ENCODE measurements at places on chromosomes 2 and 18.
A peak's percentile ranks its signal among the peaks of the same experiment; 100 is the strongest.

GRCh38 chr2:27085673-27086089, 891 bp upstream of the KHK start:
- peak; percentile 57 for DNase-seq

GRCh38 chr18:28789502-28789901, 612.6 kb upstream of the CDH2 start:
- DNase-seq, result no peak

DNA sequence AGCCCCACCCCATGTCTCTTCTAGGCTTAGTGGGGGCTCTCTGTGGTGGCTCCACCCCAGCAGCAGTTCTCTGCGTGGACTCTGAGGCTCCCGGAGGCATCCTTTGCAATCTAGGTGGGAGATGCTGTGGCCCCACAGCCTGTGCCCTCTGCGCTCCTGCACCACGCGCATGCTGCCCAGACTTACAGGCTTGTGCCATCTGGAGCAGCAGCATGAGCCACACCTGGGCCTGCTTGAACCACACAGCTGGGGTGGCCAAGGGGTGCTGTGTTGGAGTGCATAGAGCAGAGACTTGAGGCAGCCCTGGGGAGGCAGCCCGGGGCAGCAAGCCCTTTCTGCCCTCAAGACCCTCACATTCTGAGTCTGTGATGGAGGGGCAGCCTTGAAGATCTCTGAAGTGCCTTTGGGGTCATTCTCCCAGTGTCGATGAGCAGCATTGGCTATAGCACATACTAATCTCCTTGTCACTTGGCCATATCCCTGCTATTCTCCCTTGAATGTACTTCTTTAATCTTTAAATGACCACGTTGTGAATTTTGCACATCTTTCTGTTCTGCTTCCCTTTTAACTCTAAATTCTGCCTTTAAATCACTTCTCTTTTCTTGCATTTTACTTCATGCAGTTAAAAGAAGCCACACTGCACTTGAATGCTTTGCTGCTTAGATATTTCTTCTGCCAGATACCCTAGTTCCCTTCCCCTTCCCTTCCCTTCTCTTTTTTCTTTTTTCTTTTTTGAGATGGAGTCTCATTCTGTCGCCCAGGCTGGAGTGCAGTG, 62.4 kb downstream of the NCAPH start:
- no peak for DNase-seq

DNA sequence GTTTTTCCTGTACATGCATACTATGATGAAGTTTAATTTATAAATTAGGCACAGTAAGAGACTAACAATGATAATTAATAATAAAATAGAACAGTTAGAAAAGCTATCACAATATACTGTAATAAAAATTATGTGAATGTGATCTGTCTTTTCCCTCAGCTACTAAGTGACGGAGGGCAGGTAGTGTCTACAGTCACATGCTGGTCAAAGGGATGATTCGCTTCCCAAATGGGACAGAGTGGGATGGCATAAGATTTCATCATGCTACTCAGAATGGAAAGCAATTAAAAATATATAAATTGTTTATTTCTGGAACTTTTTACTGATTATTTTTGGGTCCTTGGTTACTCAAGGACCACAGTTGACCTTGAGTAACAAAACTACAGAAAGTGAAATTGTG, 71.5 kb downstream of the DAW1 start:
- DNase-seq, result no peak

DNA sequence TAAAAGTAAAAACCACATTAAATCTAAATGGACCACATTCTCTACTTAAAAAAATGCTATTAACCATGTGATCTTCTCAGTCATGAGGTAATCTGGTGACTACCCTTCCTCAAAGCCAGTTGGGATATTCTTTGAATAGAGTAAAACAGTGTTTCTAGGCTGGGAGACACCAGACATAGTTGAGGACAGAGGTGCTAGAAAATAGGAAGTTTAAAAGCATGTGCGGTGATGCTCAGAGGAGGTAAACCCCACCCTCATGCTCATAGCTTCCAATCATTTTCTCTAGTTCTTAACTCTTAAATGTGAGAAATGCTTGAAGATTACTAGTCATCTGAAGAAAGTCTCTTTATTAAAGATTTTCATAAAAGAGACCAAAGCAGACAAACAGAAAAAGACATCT, 30.7 kb upstream of the ELAC1 start:
- DNase-seq, result no peak

DNA sequence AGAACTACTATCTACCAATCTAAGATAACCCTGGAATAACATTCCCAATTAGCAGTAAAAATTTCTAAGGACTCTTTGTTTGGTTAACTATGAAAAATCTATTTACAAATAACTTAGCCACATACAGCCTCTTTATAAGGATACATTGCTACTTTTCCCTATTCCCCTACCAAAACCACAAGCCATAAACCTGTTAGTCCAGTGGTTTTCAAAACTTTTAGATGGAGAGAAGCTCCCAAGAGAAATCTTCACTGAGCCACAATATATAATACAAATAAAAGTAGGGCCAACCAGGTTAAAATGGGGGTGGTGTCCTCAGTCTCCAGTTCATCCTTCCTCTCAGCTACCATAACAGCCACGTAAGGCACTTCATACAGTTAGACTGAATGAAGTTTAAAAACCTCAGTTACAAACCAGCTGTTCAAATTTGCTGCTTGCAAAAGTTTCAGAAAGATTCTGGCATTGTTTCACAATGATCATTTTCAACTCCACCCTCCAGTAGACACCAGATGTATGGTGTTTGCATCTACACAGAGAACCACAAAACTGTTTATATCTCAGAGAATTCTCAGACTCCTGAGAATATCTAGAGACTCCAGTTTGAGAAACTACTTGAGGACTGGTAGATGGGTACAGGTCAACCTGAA, 26.0 kb downstream of the SOS1 start:
- peak; percentile 92 for DNase-seq

DNA sequence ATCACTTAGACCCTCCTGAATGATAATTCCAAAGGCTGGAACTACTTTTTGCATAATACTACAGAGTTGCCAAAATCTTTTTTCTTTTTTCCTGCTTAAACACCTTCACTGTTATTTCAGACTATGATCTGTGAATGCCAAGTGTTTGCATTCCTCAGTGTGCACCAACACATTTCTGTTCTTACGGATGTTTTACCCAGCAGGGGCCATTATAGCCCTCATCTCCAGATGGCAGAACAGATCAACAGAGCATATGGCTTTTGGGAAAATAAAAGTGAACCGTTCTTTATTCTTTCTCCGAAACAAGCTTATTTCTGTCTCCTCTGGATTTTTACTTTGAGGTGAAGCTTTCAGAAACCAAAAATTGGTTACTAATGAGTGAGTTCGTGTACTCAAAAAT, 1226.6 kb upstream of the FAM98A start:
- DNase-seq, result no peak

Data from fibroblast of villous mesenchyme (primary cell).